ENCODE measurements at places on chromosomes 12 and 14. TPM values are rescaled to one million over a fixed set of nuclear protein-coding genes. Genes with fewer than 3 reads are reported as not detected.

- DNase-seq, result peak; percentile 20
These were observed 19.5 kb upstream of the HAL start for GRCh38 chr12:96015672-96016071.

- DNase-seq, result no peak
These were observed 23.2 kb downstream of the SLCO1C1 start for GRCh38 chr12:20718294-20718693.

GRCh38 chr12:67474934-67475620, 173.5 kb upstream of the DYRK2 start:
- no peak for DNase-seq

DNA sequence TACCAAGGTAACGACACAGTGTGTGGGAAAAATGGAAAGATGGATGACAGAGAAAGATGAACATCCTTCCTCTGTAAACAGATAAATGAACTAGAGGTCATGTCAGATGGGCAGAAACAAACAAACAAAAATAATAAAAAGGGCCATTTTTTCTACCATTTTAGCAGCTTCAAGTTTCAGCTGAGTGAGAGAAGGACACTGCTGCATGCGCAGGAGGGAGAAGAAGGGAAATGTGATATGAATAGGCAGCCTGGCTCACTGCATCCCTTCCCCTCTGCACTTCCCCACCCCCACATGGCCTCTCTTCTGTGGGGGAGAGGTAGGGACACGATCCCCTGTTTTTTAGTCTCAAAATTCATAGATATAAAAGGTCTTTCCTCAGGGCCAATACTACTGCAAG, 492.0 kb downstream of the NELL2 start:
- no peak for DNase-seq

GRCh38 chr12:34119366-34119765, 97.1 kb downstream of the ALG10 start:
- DNase-seq, result no peak

The MYO1H gene
- total RNA-seq, result not detected

DNA sequence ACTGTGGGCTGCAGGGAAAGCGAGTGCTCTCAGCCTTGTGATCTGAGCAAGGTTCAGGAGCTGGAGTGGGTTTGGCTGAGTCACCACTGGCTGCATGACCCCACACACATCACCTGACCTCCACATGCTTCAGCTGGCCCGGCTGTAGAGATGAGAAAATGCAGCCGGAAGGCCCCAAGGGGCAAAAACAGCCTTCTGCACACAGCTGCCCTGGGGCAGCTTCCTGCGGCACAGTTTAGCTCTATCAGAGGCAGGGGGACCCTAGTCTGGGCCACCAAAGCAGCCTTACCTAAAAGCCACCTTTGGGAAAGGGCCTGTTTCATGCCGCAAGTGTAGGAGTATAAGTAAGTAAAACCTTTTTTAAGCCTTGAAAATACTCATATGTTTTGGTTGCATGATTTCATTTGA, 123.3 kb downstream of the SSPN start:
- peak; percentile 76 for DNase-seq

GRCh38 chr12:84814664-84815245, 97.8 kb downstream of the SLC6A15 start:
- DNase-seq, result no peak

The TMEM229B gene
- total RNA-seq, result not detected

Measured in SJCRH30 (cell line).